T follicular helper cell (primary cell): ENCODE measurements at places on chromosomes 1 and 21.
A peak's percentile ranks its signal among the peaks of the same experiment; 100 is the strongest.

DNA sequence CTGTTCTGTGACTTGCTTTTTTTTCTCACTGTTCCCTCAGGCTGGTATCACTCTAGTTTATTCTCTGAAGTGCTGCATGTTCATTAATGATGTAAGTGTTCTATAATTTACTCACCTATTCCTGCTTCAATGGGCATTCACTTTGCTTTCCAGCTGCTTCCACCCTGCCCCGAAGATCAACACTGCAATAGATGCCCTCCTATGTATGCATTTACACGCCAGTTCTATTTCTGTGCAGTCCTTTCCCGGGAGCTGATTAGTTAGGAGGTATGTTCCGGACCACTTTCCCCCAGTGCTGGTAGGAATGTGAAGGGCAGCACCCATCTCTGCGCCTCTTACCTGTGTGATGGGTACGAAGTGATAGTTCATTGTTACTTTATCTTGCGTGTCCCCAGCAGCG lies 103.4 kb downstream of the DHRS3 start:
- DNase-seq, result no peak

DNA sequence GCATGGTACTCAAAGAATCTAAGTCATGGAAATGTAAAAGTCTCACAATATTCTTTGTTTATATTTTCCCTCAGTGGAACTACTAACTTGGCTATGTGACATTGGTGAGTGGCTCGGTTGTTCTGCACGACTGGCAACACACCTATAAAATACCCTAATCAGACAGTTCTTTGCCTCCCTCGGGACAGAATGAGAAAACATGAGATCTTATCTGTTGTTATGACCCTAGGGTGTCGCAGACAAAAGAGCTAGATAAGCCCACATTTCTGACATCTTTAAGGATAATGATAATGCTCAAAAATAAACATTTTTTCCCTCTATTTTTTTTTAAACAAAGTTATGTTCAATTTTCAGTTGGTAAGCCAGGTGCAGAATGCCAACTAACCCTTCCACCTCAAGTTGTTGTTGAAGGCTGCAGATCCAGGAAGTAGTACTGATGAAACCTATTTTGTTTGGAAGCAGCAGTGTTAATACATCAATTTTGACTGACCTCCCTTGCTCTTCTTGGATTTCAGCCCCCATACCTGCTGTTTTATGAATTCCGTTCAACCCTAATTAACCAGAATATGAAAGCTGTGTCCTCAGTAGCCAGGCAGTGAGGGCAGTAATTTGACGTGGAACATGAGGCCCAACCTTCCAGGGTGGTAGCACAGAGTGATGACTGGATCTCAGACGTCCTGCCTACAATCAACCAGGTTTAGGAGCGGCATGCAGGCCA lies 108.7 kb upstream of the DUSP10 start:
- no peak for DNase-seq

GRCh38 chr1:61397935-61398334 lies 315.6 kb downstream of the NFIA start:
- no peak for DNase-seq

DNA sequence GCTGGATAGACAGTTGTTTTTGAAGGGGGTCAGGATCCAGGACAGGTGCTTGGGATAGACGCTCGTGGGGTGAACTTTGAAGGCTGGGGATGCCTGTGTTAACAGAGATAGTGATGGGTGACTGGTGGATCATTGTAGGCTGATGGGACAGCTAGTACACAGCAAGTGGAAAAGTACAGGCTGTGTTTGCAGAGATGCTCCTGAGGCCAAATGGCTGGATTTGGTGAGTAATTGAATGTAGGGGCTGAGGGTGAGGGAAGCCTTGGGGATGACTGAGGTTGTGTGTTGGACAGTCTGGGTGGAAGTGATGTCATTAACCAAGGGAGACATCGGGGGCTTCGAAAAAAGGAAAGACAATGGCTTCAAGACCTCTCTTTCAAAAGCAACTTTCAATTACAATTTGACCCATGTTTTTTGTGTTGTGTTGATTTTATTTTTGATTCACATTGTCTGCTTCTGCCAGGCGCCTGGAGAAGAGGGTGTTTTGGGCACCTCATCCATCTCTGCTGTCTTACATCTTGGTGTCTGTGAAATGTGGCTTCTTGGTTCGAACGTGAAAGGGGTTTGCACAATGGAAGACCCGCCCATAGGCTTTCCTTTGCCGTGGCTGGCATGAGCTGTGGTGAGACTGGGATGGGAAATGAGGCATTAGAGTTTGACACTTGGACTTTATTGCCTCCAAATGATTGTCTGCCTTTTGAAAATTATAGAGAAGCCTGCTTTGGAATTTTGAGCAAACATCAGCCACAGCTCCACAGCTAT lies 147.5 kb downstream of the FOXD2 start:
- DNase-seq, result no peak

DNA sequence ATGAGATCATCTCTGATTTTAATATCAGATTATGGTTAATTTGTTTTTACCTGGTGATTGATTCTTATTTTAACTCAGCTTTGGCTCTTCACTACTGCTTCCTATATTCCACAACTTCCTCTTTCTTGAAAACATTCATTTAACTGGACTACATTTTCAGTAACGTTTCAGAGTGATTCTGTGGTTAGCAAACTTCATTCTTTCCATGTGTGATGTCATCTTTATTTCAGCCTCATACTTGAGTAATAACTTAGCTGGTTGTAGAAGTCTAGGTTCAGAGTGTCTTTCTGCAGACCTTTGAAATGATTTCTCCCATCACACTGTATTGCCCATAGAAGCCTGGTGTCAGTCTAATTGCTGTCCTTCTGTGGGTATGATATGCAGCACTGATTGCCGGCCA lies 36.0 kb upstream of the SLC35F3 start:
- DNase-seq, result no peak

DNA sequence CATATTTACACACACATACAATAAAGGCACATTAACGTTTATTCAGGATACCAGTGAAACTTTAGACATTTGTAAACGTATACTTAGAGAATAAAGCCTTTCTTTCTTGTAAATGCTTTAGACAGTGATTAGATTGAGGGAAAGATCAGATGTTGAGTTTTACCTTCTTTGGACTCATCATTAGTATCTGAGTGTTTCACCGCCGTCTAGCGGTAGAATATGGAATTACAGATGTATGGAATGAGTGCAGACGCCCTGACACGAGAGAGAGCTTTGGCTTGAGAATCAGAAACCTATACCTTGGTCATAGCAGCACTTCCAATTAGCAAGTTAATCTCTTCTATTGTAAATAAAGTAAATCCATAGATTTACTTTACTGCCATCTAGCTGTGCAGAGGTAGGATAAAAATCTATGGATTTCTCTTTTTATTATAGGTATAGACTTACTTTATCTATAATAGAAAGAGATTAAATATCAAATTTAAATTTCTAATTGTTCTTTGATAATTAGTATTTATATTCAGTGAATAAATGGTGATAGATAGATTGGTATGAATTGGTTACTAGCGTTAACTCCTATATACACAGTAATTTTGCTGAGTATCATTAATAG lies 12.6 kb downstream of the FLG2 start:
- peak; percentile 28 for DNase-seq

- DNase-seq, result no peak
Observed at GRCh38 chr21:25934130-25934529, 199.4 kb downstream of the GABPA start.

DNA sequence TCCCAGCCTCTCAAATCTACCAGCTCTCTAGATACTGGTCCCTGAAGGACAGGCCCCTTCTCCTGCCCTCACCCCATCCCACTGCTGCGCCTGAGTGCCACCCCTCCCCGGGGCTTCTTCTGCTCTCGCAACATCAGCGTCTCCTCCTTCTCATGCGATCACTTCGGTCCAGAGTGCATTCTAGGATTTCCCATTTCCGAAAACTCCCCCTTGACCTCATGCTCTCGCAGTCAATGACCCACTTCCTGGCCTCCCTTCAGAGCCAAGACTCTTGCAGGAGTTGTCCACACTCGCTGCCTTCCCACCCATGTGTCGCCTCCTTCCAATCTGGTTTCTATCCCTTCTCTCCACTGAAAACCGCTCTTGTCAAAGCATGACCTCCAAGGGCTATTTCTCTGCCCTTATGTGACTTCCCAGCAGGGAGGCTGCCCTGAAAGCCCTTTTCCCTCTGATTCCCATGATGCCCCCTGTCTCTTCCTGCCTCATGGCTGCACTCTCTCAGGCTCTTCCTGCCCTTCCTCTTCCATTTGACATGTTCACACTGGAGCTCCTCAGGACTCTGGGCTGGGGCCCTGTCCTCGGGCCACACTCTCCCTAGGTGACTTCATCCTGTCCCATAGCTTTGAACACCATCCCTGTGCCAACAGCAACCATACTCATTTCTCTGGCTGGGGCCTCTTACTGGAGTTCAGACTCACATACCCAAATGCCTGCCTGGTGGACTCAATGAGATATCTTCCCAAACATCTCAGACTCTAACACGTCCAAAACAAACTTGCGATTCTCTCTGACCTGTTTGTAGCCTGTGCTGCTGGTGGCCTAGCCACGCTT lies 46.0 kb downstream of the LDLRAD2 start:
- no peak for DNase-seq

GRCh38 chr1:74426208-74426937 lies 86.0 kb downstream of the LRRC53 start:
- no peak for DNase-seq

GRCh38 chr1:234979296-234980279 lies 149.0 kb downstream of the TOMM20 start:
- DNase-seq, result no peak

GRCh38 chr1:20884513-20884912 lies 97.4 kb upstream of the HP1BP3 start:
- no peak for DNase-seq

GRCh38 chr1:1165900-1166421 lies 7.7 kb upstream of the TTLL10 start:
- no peak for DNase-seq

DNA sequence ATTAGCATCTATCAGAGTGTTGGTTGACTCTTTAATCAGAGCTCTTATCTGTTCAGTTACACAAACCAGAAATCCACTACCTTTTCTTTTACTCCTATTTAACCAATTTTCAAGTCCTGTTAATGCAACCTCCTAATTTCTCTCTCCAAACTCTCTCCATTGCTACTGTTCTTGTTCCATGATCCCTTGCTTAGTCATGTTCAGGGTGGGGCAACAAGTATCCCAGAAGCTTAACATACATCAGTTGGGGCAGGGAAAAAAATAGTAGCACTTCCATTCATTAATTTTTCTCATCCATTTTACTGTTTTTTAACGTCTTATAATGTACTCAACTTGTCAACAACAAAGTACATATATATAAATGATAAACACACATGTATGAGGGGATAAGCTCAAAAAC lies 111.2 kb upstream of the LBR start:
- no peak for DNase-seq

- no peak for DNase-seq
Observed at GRCh38 chr1:200128081-200128480, 100.6 kb downstream of the NR5A2 start.

DNA sequence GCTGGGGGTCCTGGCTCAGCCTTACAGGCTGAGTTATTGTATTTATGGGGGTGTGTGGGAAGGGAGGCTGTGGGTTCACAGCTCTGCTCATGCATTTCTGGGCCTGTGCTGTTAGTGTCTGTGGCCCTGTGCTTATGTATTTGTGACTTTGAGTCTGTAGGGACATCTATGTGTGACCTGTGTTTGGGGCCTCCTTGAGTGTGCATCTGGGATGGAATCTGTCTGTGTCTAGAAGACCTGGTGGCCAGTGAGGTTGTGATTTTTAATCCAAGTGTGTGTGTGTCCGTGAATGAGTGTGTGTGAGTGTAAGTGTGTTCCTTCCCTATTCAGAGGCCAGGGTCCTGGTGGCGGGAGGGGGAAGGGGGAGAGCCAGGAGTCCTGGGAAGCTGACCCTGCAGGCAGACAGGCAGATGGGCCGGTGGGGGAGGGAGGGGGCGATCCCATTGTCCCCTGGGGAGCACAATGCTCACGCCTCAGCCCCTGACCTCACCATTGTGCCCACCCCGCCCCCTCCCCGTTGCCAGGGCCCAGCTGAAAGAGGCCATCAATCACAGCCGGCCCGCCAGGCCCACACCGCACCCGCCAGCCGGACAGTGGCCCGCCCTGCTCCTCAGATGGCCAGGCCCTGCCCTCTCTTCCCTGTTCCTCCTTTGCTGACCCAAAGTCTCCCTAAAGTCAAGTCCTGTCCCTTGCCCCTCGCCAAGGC lies 19.6 kb downstream of the SLC27A3 start:
- no peak for DNase-seq

DNA sequence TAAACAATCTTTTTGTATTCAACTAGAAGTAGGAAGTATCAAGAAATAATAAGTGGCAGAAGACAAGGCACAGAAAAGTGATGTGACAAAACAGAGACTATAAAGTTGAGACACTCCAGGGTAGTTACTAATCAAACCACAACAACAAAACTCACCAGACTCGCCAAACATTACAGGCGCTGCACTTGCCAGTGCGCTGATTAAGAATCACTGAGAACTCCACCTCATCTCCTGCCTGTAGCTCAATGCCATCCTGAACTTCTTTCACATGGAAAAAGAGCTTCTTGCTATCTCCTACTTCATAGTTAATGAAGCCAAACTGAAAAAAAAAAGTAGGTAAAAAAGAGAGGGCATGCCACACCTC lies 2.8 kb upstream of the NRAS start:
- no peak for DNase-seq

DNA sequence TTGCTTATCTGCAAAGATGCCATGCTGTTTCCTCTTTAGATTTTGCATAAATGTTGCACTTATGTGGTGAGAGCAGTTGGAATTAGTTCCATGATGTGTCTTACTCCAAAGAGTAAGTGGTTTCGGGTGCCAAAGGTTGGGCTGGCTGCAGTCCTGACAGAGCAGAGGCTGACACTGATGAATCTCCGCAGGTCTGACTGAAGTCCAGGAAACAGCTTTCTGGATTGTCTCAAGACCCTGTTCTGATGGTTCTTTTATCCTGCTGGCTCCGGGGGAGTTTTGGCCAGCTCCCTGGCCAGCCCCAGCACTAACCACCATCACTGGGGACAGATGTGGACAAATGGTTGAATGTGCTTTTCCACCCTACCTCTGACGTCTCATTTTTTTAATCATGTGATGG lies 207.2 kb upstream of the KIAA0040 start:
- DNase-seq, result no peak

GRCh38 chr1:231162970-231163829 lies 1.3 kb downstream of the TRIM67 start:
- no peak for DNase-seq

DNA sequence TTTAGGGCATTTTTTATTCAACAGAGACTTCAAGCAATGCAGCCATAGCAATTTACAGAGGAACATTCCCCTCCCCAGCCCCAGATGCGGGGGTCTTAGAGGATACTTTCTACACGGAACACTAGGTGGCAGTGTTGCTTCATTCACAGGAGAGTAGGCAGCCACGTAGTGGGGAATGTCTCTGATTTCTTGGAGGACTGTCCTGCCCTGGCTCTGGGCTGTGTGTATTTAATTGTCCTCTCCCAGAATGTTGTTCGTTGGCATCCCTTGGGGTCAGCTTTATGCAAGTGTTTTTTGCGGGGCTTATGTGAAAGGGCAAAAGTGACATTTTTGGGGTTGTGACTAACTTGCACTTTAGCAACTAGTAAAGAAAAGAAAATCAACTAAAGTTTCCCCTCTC lies 96.9 kb downstream of the PAPPA2 start:
- no peak for DNase-seq

- DNase-seq, result no peak
Observed at GRCh38 chr1:56688522-56689026, 43.5 kb downstream of the PRKAA2 start.

- DNase-seq, result no peak
Observed at GRCh38 chr1:188877668-188878067, 1600.0 kb downstream of the BRINP3 start.

- no peak for DNase-seq
Observed at GRCh38 chr1:48670234-48671020, 106.3 kb downstream of the BEND5 start.

GRCh38 chr1:7827126-7827955 lies 25.5 kb downstream of the UTS2 start:
- DNase-seq, result no peak

GRCh38 chr1:215835951-215836350 lies 268.8 kb downstream of the KCTD3 start:
- DNase-seq, result no peak
